Stimulated activated CD4-positive, alpha-beta T cell treated with anti-CD3 and anti-CD28 coated beads, Interleukin-4, amount 100 ng/mL, for 1 hour (primary cell): ENCODE measurements at places on chromosomes 13 and 19.

GRCh38 chr19:18137657-18138339 lies 15.2 kb upstream of the PIK3R2 start:
- DNase-seq, result no peak

DNA sequence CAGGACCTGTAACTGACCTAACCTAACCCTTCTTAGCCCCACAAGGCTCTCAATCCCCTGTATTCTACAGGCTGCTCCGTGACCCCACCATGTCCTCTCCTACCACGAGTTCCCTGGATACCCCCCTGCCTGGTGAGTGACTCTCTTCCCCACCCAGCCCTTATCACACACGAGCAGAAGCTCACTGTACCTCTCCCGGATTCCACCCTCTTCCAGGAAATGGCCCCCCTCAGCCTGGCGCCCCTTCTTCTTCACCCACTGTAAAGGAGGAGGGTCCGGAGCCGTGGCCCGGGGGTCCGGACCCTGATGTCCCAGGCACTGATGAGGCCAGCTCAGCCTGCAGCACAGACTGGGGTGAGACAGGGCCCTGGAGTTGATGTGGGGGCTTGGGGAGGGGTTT lies 1.3 kb downstream of the NR1H2 start:
- no peak for DNase-seq

DNA sequence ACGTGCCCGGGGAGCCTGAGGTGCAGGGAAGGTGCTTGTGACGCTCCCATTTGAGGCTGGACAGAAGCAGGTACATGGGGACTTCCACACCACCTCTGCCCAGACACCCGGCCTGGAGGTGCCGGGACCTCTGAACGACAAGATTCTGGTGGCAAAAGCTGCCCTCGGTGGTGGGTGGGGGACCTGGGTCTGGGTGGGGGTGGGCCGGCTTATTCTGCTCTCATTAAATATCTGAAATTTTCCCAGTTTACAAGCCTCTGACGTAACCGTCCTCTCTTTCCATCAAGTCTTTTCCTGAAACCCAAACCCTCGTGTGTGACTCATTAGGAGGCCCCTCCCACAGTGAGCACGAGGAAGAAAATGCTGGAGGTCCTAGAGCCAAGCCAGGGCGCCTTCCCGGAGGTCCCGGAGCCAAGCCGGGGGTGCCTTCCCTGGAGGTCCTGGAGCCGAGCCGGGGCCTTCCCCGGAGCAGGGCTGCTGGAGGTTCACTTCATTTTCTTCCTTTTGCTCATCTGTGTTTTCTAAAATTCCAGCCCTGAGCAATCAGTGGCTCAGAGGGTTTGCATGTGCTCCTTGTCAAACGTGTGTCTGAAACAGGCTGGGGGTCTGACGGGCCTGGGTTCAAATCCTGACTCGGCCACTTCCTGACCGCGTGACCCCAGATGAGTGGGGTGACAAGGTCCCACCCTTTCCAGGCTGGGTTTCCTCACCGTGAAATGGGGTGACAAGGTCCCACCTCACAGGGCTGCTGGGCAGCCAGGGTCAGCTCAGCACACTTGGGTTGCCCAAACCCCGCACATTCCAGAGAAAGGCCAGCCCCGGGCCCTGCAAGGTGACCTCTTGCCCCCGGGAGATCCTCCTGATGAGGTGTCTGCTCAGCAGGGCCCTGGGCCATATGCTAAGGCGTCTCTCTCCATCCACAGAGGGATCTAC lies 10.0 kb downstream of the CFD start:
- DNase-seq, result no peak

GRCh38 chr19:11560404-11561051 lies 1.5 kb upstream of the ELOF1 start:
- DNase-seq, result peak; percentile 28

DNA sequence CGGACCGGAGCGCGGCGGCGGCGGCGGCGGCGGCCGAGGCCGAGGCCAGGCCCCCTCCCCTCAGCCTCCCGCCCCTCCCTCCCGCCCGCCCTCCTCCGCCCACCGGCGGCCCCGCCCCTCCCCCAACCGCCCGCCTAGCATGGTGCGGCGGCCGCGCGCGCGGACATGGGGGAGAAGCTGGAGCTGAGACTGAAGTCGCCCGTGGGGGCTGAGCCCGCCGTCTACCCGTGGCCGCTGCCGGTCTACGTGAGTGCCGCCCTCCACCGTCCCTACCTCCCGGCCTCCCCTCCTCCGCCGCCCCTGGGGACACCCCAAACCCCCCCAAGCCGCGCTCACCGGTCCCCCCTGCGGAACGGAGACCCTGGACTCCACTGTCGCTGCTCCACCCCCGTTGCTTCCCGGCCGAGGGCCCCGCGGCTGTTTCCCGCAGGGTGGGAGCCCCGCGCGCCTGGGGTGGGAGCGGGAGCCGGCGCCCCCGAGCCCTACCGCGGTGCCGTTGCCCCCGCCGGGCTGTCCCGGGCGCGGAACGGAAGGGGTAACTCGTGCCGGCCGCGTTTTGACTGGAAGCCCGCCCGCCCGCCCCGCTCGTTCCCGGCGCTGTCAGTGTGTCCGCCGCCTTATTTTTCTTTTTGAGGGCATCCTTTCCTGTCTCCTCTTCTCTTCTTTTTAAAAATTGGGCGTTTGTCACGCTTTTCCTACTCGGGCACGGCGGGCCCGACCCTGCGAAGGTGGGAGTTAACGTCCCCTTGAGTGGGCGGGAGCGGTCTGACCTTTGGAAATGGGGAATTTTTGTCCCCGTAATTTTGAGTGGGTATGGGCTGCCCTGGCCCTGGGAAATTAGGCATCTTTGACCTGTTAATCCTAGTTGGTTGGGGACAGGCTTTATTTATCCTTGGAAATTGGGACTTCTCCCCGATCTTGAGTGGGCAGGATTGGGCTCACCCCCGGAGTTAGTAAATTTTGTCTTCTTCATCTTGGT lies 576 bp downstream of the DOT1L start:
- DNase-seq, result peak; percentile 45

GRCh38 chr19:32599736-32600157 lies 18.8 kb downstream of the PDCD5 start:
- DNase-seq, result peak; percentile 24

- no peak for DNase-seq
Observed at GRCh38 chr13:111409413-111409812, 89.0 kb downstream of the TEX29 start.
